ENCODE measurements at places on chromosomes 3 and 15.

DNA sequence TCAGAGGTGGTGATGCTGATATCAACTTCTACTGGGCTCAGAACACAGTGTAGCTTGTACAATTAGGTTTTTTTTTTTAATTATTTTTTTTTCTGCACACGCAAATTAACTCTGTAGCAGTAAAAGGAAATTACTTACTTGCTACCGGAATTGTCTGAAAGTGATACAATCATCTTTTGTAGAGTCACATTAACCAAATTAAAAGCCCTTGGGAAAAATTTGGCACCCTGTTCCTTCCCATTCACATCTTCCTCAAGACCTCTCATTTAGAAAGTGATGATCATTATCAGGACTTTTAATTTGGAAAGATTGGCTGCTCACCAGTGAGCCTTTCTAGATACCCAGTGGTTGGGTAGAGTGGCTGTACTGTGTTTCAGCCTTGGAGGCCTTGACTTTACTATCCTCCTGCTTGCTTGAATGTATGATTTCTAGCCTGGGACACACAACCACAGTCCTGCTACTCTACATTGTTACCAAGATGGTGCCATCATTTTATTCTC is 158.3 kb downstream of the ECT2 start:
- DNase-seq: peak; percentile 30

- DNase-seq: no peak
Measured at GRCh38 chr3:127835993-127836882, 13.9 kb upstream of the MGLL start.

GRCh38 chr15:86540840-86541467 is 461.3 kb downstream of the AGBL1 start:
- DNase-seq: no peak

DNA sequence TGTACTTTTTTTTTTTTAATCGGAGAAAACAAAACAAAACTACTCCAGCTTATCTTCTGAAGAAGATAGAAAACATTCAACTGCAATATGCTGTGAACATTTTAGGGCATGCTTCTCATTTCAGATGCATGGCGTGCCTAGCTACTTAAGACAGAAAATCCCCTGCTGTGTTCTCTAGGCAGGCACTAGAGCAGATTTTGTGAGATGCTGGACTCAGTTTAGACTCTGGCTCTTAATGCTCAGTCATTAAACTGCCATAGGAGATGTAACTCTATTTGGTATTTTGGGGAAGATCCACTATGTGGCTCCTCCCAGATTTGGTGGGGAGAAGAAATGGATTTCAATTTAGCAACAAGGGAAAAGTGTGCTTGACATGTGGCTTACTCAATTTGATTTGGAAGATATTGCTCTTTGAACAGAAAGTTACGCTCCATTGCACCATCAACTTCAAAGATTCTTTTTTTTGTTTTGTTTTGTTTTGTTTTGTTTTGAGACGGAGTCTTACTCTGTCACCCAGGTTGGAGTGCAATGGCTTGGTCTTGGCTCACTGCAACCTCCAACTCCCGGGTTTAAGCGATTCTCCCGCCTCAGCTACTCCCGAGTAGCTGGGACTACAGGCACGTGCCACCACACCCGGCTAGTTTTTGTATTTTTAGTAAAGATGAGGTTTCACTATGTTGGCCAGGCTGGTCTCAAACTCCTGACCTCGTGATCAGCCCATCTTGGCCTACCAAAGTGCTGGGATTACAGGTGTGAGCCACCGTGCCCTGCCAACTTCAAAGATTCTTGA is 62.0 kb upstream of the LEKR1 start:
- peak; percentile 62 for DNase-seq

DNA sequence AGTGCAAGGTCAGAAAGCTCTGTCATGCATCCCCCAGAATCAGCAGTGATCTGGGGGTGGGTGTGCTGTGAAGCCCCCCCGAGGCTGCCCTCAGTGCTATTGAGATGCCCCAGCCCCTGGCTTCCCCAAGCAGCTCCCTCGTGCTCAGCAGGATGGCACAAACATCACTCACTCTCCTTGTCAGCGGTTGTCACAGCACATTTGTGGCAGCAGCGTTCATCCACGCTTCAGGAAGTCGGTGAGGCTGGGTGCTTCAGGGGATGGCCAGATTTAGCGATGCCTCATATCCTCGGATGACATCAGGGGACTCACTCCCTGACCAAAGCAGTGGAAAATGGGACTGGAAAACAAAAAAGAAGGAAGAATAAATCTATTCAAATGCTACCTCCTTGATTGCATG is 54.4 kb upstream of the SLC6A11 start:
- DNase-seq: no peak

DNA sequence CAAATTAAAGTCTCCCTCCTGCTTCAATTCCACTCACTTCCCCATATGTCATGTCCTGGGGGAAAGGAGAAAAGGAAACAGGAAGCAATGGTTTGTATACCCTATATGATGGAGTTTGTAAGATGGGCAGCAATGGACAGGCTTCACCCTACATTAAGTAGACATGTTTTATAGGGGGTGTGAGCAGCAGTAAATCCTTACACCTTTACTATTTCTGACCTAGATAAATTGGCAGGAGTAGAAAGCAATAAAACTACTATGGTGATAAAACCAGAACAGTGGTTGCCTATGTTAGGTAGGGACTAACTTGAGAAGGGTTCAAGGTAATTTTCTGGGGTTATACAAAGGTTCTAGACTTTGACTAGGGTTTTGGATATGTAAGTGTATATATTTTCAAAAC is 301.7 kb downstream of the GBE1 start:
- no peak for DNase-seq

- peak; percentile 81 for DNase-seq
Measured at GRCh38 chr3:181712553-181713279, 991 bp downstream of the SOX2 start.

- no peak for DNase-seq
Measured at GRCh38 chr15:90729261-90729660, 12.1 kb downstream of the BLM start.

GRCh38 chr3:152269831-152270734 is 1.4 kb downstream of the MBNL1 start:
- DNase-seq: peak; percentile 59

GRCh38 chr3:138187296-138188012 is at the start of gene ARMC8:
Gene ARMC8, plus strand, starts transcription at chr3:138187301. Its CDS starts 254 bp downstream, at chr3:138187555.
- peak; percentile 61 for DNase-seq

- DNase-seq: no peak
Measured at GRCh38 chr3:144650380-144650779, 678.8 kb downstream of the DIPK2A start.

Measured in A673 (cell line).